ENCODE measurements at places on chromosomes 12 and 14.

DNA sequence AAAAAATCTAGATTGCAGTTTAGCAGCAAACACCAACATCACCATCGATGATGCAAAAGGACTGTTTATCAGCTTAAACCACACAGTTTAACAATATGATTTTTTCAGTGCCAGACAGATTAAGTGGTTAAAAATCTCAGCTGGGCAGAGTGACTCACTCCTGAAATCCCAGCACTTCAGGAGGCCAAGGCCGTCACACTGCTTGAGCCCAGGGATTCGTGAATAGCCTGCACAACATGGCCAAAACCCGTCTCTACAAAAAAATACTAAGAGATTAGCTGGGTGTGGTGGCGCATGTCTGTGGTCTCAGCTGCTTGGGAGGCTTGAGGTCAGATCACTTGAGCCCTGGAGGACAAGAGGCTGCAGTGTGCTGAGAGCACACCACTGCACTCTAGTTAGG lies 8.9 kb downstream of the RSRC2 start:
- no peak for DNase-seq

DNA sequence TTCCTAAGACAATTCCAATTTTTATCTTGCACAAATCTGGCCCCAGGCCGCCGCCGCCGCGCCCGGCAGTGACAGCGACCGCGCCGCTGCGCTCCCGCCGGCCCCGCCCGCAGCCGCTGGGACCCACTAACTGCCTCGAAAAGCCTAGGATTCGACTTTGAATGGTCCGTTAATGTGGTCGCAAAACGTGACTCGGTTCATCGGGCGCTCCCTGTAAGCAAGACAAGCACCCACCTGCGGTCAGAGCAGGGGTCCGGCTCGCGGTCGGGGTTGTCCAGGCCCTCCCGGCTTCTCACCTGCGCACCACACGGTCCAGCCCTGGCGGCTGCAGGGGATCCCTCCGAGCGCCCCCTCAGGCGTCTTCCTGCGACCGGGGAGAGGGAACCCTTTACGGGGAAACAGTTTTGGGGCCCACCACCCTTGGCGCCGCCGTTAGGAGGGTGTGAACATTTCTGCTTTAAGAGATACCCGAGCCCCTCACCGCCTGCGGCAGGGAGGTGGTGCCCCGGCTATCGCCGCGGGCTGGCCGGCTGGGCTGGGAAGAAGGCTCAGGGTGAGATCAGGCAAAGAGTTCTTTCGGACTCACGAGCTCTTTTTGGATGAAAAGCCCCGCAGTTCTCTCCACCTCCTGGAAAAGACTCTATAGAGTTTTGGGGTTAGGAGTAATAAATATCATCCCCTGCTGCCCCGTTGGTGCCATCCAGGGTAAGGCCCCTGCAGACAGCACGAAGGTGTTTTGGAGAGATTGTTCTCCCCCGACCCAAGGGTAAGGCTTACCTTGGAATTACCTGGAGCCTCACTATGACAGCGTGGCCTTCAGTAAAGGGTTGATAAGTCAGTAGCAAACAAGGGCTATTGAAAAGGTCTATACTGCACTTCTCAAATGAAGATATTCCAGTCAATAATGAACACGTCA lies 13.6 kb upstream of the FOXJ2 start:
- DNase-seq, result no peak

DNA sequence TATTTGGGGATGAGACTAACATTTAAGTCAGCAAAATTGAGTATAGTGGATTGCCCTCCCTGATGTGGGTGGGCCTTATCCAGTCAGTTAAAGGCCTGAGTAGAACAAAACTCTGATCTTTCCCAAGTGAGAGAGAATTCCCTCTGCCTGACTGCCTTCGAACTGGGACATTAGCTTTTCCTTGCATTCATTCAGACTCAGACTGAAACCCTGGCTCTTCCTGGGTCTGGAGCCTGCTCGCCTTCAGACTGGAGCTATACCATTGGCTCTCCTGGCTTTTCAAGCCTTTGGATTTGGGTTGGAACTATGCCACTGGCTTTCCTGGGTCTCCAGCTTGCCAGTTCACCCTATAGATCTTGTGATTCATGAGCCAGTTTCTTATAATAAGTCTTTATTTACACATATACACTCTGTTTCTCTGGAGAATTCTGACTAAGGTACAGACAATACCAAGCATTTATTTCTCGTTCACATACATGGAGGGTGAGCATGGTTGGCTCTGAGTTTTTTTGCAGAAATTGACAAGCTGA lies 296.5 kb downstream of the ERC1 start:
- no peak for DNase-seq

DNA sequence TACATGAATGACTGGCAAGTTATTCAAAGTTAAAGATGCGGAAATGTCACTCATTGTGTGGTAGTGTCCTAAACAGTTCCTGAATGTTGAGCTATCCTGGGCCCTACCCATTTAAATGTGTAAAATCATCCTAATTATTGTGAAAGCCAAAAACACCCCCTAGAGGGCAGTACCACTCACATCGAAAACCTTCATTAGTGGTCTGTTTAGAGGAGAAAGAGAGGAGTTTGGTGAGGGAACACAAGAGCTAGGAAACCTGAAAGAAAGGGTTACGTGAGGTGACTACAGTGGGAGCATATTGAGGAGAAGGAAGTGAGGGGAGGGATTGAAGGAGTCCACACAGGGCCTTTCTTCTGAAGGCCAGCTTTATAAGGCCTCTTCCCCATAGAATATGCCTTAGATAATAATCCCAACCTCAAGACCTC lies 2.5 kb upstream of the TEP1 start:
- peak; percentile 43 for DNase-seq

GRCh38 chr14:105879867-105880561 lies 353.6 kb downstream of the TMEM121 start:
- peak; percentile 10 for DNase-seq

DNA sequence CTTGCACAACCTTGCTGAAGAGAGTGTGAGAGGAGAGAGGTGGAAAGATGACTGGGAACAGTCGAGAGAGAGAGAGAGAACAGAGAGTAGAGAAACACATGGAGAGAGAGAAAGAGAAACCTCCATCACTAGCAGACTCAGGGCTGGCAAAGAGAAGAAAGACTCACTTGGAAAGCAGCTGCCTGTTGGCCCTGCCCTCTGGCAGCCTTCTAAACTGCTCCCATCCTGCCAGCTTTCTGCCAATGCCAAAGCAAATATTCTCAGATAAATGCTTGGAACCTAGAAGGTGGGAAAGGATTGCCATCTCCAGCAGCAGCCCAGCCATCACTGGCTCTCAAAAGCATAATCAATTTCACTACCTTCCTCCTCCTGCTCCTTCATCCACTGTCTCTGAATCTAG lies 107.9 kb upstream of the WSCD2 start:
- DNase-seq, result no peak

DNA sequence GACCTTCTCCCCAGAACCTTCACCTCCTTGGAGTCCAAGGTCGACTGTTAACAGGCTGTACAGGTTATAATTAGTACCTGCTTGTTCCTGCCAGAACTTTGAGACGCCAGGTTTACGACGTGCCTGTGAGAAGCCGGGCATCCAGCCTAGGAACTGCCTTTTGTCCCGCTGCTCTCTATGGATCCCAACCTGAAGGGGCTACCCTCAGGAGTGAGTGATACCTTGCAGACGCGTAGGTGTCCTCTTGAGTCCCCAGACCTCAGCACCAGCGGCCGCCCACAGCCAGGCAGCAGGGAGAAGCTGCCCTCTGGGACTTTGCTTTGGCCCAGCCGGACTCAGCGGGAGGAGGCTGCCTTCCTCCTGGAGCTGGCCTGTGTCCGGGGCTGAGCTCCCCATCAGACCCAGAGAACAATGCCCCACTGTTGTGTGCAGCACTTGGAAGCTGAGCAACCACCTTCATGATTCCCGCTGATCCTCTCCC lies 16.2 kb downstream of the SYNE3 start:
- DNase-seq, result no peak

DNA sequence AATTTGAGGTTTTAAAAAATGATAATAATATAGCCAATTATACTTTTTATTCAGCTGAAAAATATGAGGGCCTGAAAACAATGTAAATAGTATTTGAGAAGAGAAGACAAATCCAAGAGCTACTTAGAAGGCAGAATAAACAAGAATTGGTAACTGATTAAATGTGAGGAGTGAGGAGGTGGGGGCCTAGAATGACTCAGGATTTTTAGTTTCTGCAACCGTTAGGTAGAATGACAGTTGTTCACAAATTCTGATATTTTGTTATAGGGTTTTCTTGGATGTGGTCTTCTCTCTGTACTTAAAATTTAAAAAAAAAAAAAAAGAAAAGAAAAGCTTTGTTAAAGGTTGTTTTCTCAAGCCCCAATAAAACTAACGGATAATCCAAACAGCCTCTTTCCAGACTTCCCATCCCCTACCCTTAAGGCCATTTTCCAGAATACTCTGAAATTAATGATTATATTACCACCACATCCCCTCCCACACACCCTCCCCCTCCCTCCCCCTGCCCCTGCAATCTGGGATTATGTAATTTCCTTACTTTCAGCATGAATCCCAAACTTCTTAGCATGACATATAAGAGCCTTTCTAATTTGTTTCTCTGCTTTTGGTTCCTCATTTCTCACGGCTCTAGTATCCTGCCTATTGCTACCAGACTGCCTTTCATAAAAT lies 50.4 kb downstream of the LRP6 start:
- DNase-seq, result no peak

- DNase-seq, result no peak
These were observed 275.2 kb downstream of the FOXN3 start for GRCh38 chr14:89141862-89142261.

DNA sequence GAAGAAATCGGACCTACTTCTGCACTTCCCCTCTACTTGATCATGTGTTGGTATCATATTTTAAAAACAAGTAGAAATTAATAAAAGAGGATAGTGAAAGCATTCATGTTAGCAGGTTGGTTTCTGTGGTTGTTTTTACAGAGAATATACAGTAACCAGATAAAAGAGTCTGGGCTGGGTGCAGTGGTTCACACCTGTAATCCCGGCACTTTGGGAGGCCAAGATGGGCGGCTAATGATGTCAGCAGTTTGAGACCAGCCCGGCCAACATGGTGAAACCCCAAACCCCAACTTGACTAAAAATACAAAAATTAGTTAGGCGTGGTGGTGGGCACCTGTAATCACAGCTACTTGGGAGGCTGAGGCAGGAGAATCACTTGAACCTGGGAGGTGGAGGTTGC lies 55.9 kb downstream of the LRP6 start:
- DNase-seq, result no peak
